ENCODE measurements at places on chromosomes 6 and 20.

- DNase-seq: no peak
Observed at GRCh38 chr6:82869493-82869892, 196.1 kb downstream of the UBE3D start.

DNA sequence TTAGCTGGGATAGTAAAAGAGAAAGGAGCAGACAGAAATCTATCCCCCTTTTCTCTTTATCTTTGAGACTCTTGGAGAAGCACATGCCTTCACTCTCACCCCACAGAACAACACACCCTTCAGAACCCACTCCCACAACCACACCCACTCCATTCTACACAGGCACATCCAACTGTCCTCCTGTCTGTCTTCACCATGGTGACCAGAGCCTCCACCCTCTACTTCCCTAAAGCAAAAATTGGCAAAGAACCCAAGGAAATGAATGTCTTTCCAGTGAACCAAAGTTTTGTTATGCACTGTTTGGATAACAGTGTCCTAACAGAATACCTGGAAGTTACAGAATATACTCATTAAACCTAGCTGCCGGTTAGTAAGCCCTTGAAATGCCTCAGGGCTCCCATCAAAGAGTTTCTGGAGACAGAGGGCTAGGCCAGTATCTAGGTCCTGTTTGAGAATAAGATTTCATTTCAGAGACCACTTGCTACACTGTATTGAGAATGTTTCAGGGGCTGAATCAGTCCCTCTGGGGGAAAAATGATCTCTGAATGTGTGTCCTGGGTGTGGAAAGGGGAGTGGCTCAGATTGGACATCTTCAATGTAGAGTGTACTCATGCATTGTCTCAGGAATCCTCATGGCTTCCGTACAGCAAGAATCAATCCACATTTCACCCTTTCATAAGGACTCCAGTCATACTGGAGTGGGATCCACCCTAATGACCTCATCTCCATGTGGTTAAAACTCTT, 101.1 kb downstream of the LY86 start:
- DNase-seq: no peak

GRCh38 chr6:151075527-151075926, 164.2 kb upstream of the AKAP12 start:
- no peak for DNase-seq

- DNase-seq: no peak
Observed at GRCh38 chr20:56857950-56858349, 228.8 kb downstream of the TFAP2C start.

All from DMS 273 treated with DMSO at 0.1 percent for 48 hours (cell line).